Left lobe of liver (tissue), 2 donors: ENCODE measurements at places on chromosomes 6 and 20. TPM values are rescaled to one million over a fixed set of nuclear protein-coding genes. Genes with fewer than 3 reads are reported as not detected.

GRCh38 chr6:154095571-154095970 is 56.5 kb downstream of the OPRM1 start:
- no peak for DNase-seq

Gene PTK6
- 12.0 TPM for total RNA-seq

DNA sequence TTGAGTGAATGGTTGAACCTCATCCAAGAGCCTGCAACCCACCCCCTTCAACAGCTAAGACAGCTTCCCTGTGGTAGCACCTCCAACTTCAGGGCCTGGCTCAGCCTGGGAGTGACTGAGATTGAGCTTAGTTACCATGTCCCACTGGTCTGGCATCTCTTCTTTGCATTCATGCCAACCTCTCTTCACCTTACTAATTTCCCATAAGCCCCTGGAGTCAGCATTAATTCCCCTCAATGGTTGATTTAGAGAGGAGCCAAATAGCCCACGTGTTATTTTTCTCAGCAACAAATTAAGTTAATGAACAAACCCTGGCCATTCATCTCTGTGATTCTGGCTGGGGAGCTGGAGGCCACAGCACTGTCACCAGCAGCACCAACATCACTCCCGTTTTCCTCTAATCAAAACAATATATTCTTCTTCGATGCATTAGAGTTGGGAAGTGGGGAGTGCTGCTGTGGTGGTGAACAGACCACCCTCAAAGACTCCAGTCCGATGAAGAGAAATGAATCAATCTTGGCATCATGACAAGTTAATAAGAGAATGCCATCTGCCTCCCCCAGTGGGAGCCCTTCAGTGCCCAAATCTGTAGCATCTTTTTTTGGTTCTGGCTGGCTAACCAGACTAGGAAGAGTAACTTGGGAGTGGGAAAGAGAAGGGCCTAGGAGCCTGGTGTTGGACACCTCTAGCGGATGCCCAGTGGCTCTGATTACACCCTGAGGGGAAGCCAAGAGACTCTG is 316.9 kb upstream of the RNF24 start:
- DNase-seq = no peak

Gene DEFB124
- not detected for total RNA-seq

Gene TMEM217
- not detected for total RNA-seq

Gene MOG
- not detected for total RNA-seq

GRCh38 chr6:142416179-142416578 is 114.4 kb downstream of the ADGRG6 start:
- no peak for DNase-seq

- DNase-seq = no peak
Observed at GRCh38 chr6:140636908-140637402, 1262.5 kb upstream of the CITED2 start.

DNA sequence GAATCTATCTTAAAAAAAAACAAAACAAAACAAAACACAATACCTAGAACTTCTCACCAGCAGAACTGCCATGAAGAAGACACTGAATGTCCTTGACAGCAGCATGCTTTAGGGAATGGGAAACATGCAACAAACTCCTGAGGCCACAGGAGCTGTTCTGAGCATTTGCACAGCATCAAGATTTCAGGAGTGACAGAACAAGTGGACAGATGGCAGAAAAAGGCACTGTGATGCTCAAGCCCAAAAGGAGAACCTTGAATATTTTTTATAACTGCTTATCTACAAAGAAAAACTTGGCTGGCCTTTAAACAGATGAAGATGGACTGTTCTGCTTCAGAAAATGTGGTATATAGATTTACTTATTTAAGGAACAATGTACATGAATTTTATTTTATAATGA is 158.9 kb downstream of the RALGAPA2 start:
- no peak for DNase-seq

Gene SAMD3
- total RNA-seq = 0.30 TPM
